Gastroesophageal sphincter (tissue), 4 donors: ENCODE measurements at places on chromosomes 11 and 22.
A peak's percentile ranks its signal among the peaks of the same experiment; 100 is the strongest.

DNA sequence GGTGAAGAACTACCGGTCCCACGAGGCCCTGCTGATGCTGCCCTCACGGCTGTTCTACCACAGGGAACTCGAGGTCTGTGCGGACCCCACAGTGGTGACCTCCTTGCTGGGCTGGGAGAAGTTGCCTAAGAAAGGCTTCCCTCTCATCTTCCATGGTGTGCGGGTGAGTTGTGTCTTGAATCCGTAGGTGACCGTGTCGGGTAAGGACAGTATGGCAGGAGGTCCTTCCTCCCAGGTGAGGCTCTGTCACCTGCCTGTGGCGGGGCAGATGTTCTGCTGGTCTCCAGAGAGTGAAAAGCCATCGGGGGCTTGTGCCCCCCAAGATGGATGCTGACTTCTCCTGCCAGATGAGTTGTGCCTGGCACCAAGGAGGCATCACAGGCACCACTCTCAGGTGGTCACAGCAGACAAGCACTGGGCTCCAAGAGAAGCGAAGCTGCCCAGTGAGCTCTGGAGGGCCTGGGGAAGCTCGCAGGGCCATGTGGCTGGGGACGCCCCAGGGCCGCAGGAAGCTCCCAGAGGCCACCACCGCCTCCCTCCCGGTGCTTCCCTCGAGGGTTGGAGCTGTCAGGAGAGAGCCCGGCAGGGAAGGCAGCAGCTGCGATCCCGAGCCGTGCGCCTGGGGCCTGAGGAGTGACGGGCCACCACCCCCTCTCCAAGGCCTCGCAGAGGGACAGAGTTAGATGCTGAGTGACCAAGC, 17.3 kb upstream of the PANX2 start:
- no peak for ATAC-seq

- no peak for ATAC-seq
These were observed 19.4 kb downstream of the OR2AT4 start for GRCh38 chr11:75077316-75077715.

DNA sequence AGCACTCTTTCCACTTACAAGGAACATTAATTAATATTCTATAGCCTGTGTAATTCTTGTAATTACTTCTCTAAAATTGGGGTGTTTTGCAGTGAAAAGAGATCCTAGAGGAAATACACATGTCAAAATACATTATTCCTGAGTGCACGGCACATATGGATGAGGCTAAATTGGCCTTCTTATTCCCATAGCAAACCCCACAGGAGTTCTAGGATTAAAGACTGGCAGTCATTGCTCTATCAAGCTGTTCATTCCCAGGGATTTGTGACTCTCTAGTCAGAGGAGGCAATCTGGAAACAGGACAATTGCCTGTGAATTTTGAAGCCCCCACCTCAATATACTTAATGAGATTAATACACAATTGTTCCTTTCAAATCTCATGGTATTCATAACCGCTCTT, 145.9 kb upstream of the OPCML start:
- no peak for ATAC-seq

- no peak for ATAC-seq
These were observed 11.2 kb downstream of the CD82 start for GRCh38 chr11:44576656-44577055.

DNA sequence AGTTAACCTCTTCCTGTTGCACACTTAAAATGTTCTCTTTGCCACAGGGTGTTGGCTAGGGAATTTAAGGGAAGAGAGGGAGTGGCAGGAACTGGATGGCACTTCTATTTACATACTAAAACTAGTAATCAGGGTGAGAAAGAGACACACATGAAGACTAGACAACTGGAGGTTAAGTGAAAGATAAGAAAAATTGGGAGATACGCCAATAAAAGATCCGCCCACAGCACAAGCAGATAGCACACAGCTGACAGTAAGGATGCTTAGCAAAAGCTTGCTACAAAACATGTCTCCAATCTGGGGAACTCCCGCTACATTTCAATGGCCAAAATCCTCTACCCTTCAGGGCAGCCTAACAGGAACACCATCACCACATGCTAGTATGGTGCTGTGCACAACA, 12.8 kb downstream of the CPSF7 start:
- no peak for ATAC-seq

DNA sequence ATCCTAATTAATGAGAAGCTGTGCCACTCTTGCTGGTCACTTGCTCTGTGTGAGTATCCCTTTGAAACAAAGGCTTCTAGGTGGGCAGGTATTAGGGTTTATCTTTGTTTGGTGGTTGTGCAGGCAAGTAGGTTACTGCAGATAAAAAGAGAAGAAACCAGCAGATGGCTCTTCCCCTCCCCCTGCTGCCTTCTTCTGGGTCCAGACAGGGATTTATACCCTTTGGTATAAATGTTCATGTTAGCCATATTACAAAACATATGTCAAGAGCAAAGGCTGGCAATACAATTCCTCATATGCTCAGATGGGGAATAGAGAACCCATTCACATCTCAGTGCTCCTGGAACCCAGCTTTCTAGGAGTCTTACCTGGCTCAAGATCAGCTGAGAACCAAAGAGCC, 109.9 kb downstream of the NAV2 start:
- no peak for ATAC-seq

GRCh38 chr11:65898656-65899355, 1.4 kb downstream of the FOSL1 start:
- ATAC-seq, result no peak

- ATAC-seq, result no peak
These were observed 113.7 kb downstream of the SNX19 start for GRCh38 chr11:130802567-130802966.

- no peak for ATAC-seq
These were observed 8.5 kb upstream of the SLN start for GRCh38 chr11:107720303-107720774.

- no peak for ATAC-seq
These were observed 7.6 kb upstream of the CTR9 start for GRCh38 chr11:10743354-10744000.

GRCh38 chr11:65585396-65586246, 9.8 kb downstream of the EHBP1L1 start:
- no peak for ATAC-seq

- no peak for ATAC-seq
These were observed 4.8 kb upstream of the POU2F3 start for GRCh38 chr11:120235024-120235628.

DNA sequence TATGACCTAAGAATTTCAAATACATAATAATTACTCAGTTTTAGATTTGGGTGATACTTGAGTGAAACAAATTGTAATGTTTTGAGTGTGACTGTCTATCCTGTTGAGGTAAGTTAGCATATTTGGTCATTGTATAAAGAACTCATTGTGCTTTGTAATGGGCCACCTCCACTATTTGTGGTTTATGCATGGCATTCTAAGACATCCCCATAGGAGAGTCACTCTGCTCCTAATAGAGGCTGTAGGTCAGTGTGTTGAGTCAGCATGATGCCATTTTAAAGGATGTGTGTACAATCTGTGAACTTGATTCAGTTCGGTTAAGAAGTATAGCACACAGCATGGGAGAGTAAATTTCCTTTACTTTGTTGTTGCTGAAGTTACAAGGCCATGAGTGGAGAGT, 1112.4 kb downstream of the JRKL start:
- no peak for ATAC-seq

DNA sequence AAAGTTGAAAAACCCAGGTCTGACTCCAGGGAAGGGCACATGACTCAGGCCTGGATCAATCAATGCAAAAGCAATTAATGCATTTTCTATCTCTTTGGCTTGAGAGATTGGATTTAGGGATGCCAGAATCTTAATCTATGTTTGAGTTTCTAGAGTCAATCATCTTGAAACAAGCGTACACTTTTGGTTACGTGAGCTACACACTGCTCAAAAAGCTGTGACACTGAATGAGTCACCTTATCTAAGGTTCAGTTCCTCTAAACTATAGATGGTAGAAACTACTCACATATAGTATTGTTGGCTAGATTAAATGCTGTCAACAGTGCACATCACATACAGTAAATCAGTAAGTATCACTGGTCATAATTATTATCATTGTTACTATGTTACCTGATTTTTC, 24.2 kb downstream of the MRE11 start:
- no peak for ATAC-seq

GRCh38 chr22:35552196-35552842, 11.7 kb downstream of the RASD2 start:
- ATAC-seq, result no peak

- ATAC-seq, result no peak
These were observed 506.1 kb downstream of the BRD1 start for GRCh38 chr22:49321477-49322055.

DNA sequence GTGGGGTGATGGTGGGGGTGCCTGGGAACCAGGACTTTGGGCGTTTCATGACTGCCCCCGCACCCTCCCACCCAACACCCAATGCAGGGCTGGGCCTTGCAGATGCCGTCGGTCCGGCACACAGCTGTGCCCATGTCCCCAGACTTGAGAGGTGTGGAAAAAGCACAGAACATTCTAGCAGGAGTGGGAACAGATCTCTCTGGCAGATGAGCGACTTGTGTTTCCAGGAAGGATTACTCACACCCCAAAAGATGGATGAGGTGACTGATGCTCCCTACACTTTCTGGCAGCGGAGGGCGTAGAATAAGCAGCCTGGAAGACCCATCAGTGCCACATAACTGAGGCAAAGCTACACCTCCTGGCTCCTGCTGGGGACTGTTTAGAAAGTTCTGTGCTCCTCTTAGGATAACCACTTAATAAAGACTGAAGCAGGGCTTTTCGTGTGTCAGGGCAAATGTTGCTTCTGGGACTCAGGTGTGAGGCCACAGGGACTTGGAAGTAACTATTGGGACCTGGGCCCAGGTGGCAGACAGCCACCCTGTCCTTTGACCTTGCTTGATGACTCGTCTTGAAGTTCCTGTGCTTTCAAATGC, 24.2 kb downstream of the FBLN1 start:
- ATAC-seq, result peak; percentile 90

DNA sequence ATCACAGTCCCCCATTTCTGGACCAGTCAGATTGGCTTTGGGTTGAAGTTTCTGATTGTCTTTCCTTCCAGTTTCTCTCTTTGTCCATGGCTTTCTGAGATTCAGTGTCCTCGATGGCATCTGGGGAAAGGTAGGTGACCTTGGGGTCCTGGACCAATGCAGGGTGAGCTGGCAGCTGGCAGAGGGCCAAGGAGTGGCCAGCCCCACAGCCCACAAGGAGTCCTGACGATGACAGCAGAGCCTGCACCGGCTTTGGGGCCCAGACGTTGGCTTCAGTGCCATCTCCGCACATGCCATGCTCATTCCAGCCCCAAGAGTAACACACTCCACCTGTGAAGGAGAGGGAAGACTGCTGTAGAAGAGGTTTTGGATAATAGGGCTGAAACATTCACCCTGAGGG, 53.5 kb downstream of the KCNC1 start:
- ATAC-seq, result no peak

GRCh38 chr22:40509401-40510134, 127.0 kb downstream of the MRTFA start:
- peak; percentile 55 for ATAC-seq

- no peak for ATAC-seq
These were observed 2.9 kb upstream of the HTATIP2 start for GRCh38 chr11:20360650-20361049.

DNA sequence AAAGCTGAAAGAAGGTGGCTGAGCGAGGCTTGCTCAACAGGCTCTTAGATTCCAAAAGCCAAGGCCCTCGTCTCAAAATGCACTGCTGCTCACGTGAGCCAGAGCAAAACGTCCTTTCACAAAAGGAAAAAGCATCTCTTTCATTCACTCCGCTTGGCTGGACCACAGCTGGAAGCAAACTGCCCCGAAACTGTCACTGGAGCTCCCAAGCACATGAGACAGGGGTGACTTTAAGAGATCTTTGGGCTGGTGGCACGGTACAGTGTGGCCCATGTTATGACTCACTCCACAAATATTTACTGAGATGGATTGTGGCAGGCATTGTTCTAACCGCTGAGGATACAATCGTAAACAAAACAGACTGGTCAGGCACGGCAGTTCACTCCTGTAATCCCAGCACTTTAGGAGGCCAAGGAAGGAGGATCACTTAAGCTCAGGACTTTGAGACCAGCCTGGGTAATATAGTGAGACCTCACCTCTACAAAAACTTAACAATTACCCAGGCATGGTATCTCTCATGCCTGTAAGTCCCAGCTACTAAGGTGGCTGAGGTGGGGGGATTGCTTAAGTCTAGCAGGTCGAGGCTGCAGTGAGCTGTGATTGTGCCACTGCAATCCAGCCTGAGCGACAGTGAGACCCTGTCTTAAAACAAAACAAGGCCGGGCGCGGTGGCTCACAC, 3.6 kb downstream of the PLA2G6 start:
- peak; percentile 20 for ATAC-seq

GRCh38 chr11:10604340-10604748, 35.9 kb upstream of the LYVE1 start:
- peak; percentile 68 for ATAC-seq

GRCh38 chr11:75193711-75194110, 42.8 kb downstream of the SLCO2B1 start:
- no peak for ATAC-seq

DNA sequence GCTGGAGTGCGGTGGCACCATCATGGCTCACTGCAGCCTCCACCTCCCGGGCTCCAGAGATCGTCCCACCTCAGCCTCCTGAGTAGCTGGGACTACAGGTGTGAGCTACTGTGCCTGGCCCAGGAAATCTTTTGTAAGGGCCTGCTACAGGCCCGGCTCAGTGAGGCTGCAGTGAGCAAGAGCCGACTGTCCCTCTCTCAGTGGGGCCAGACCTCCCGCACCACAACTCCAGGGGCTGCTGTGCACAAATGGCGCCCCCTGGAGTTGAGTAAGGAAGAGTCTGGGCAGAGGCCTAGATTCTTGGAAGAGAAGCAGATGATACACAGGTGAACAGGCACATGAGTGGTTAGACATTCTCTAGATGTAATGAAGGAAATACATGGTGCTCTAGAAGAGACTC, 7.0 kb downstream of the SERHL2 start:
- no peak for ATAC-seq

GRCh38 chr11:126182787-126183445, 28.5 kb downstream of the RPUSD4 start:
- no peak for ATAC-seq

DNA sequence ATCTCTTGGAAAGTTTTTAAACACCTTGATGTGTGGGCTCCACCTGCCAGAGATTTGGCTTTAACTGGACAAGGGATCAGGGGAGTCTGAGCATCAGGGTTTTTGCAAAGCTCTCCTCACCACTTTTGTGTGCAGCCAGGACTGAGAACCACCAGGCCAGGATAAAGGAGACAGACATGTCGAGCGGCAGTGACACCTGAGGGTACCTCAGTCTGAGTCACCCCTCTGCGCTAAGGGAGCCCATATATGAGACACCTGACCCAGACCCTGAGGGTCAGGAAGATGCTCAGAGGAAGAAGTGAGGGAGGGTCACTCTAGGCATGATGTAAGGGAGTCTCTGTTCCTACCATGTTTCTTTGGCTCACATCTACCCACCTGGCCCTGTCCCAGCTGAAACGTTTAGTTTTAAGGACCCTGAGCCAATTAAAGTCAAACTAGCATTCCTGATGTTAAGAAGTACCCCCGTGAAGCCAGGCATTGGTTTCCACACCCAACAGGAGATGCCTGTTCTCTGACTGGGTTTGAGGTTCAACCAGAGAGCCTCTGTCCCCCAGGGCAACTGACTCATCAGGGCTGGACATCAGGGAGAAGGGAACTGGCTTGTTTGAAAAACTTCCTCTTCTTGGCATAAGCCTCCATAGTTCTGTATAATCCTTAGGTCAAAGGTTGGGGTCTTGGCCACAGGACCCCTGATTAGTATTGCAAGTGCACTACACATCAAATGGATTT, 72.4 kb upstream of the BIRC3 start:
- ATAC-seq, result no peak
